ENCODE measurements at places on chromosomes 13 and 19. TPM values are rescaled to one million over a fixed set of nuclear protein-coding genes. Genes with fewer than 3 reads are reported as not detected.

The CEACAM19 gene
- 5.4 TPM for total RNA-seq

GRCh38 chr13:29801737-29802305 is 48.6 kb downstream of the UBL3 start:
- DNase-seq = no peak

- no peak for DNase-seq
These were observed at the start of gene GJB6 for GRCh38 chr13:20231839-20232555. GJB6 (minus strand) TSS chr13:20232319; CDS start chr13:20223480, 8,839 bp downstream.

- no peak for DNase-seq
These were observed 9.7 kb upstream of the ZNF546 start for GRCh38 chr19:39987167-39987566.

GRCh38 chr13:97254816-97255215 is 32.7 kb downstream of the MBNL2 start:
- DNase-seq = no peak

The OLFM4 gene
- total RNA-seq = 0.88 TPM

The PIN1 gene
- total RNA-seq = 97.7 TPM

GRCh38 chr19:5561559-5561958 is 6.2 kb downstream of the TINCR start:
- no peak for DNase-seq

DNA sequence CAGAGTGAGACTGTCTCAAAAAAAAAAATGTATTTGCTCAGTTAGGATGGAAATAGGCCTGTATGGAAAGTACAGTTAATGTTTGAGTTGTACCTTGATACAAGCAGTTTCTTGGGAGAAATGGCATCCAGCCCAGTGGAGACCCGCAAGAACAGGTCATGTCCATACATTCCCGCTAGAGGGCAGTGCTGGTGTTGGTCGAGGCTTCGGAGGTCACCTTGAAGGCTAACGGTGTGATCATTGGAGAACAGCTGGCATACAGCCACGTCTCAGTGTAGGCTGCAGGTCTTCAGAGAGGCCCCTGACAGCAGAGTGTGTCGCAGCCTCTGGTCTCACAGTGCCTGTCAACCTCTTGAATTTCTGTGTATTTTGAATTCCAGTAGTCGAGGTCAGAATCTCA is 7.5 kb downstream of the ZNF610 start:
- no peak for DNase-seq

DNA sequence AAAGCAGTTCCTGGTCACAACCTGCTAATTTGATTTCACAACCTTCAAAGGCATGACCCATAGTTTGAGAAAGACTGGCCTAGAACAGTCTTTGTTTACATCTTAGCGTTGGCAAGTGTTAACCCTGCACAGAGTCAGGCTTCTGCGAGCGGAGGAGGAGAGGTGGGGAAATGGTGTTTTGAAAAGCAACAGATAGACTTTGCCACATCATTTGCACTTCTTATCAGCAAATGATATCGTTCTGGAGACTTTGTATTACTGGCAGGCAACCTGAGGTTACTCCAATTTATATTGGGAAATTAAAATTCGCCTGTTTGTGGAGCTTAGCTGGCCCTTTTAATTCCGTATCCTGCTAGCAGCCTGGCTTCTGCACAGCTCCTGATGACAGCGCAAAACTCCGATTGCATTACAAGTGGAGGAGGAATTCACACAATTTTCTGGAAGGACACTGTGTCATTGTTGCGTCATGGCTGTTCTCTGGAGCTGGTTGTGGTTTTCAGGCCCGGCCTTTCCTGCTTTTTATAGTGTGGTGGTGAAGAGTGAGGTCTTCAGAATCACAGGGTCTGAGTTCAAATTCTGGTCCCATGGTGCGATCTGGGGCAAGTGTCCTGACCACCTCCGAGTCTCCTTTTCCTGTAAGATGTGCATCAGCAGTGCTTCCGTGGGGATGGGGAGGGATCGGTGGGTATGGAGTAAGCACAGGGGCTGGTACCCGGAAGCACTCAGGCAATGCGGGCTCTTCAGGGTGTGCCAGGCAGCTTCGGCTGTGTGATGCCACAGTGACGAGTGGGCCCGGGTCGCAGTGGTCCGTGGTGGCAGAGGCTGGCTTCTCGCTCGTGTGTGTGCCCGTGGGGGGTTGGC is 49.1 kb upstream of the EHD2 start:
- DNase-seq = peak; percentile 89

DNA sequence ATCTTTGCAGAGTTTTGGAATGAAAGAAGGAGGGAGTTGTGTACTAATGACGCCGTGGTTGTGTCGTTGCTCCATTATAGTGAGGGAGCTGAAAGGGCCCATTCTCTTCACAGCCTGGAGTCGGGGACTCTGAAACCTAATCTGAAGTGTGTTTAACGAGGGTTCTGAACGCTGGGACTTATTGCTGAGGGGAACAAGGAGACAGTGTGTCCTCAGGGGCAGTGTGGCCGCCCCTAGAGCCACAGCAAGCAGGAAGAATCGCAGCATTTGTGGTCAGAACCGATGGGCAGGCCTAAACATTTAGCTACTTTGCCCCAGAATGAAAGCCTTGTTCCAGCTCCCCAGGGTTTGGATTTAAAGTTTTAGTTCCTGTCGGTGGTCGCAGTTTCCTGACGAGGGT is 156.4 kb upstream of the RNF113B start:
- DNase-seq = peak; percentile 49

GRCh38 chr19:2479556-2480194 is 3.7 kb downstream of the GADD45B start:
- peak; percentile 87 for DNase-seq

The RFPL4AL1 gene
- not detected for total RNA-seq

- DNase-seq = no peak
These were observed 882.6 kb upstream of the SLITRK5 start for GRCh38 chr13:86788616-86789015.

GRCh38 chr13:55727683-55728082 is 1413.0 kb upstream of the PRR20A start:
- no peak for DNase-seq

DNA sequence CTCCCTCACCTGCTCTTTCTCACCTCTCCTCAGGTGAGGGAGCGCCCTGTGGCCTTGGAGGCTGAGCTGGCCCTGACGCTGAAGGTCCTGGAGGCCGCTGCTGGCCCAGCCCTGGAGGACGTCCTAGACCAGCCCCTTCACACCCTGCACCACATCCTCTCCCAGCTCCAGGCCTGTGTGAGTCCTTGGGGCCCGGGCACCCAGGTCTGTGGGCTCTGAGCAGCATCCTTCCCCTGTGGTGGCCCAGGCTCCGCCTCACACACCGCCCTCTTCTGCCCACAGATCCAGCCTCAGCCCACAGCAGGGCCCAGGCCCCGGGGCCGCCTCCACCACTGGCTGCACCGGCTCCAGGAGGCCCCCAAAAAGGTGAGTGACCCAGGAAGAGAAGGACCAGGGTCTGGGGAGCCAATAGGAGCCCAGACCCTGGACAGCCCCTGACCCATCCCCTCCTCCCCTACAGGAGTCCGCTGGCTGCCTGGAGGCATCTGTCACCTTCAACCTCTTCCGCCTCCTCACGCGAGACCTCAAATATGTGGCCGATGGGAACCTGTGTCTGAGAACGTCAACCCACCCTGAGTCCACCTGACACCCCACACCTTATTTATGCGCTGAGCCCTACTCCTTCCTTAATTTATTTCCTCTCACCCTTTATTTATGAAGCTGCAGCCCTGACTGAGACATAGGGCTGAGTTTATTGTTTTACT is 1.9 kb downstream of the IFNL1 start:
- no peak for DNase-seq

The POU4F1 gene
- total RNA-seq = 0.13 TPM

The LMTK3 gene
- total RNA-seq = 5.7 TPM

The SLC15A1 gene
- 35.5 TPM for total RNA-seq

The CYP4F3 gene
- total RNA-seq = 9.5 TPM

DNA sequence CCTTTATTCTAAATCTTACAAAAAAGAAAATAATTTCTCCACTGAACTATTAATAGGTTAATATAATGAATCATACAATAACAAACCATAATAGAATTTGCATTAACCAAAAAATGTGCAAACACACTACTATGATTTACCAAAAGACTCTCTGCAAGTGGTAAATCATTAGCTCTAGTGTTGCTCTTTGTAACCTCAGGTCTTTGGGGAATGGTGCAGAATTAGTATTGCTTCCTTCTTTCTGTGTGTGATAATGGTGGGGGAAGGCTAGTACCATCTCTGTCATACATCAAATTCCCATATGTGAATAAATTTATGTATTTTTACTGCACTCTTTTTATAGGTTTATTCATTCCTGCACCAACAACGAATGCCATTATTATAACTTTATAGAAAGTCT is 105.1 kb downstream of the COG6 start:
- DNase-seq = no peak

The ZNF256 gene
- 8.1 TPM for total RNA-seq

The ICAM5 gene
- total RNA-seq = not detected

The FDX2 gene
- 20.7 TPM for total RNA-seq

DNA sequence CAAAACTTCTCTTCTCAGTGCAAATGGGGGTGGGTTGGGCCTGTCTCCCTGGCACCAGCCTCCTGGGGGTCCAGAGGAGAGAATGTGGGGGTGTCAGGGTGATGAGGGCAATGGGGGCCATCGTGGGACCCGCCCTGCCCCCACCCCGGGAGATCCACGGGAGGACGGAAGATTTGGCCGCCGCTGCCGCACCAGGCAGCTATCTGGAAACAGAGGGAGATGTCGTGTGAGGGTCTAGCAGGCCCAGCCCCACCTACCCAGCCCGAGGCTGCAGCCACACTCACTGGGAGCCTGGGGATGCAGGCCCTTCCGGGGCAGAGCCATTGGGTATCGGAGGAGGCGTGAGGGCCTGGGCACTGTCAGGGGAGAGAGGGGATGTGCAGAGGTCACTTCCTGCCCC is 1.8 kb upstream of the TMEM86B start:
- no peak for DNase-seq

DNA sequence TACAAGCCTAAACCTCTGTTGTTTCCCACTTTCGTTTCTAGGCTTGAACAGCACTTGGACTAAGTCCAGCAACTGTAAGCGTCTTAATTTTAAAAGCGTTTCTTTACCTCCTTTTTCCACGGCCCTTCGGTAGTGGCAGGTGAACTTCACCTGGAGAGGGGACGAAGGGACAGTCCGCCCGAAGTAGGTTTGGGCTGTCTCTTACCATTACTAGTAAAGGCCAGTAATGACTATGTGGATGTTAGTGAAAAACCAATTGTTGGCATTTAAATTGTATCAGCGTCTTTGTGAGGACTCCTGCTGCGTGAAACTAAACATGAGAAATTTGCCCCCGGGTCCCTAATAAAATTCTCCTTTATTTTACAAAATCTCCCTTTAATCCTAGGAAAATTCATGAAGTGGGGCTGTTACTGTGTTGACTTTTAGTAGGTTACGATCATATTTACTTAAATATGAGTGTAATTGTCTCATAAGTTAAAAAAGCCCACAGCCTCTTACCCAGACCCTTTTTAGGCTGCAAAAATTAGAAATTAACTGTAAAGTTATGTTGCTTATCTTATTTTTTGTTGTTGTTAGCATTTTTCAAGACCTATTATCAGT is 983 bp downstream of the ITM2B start:
- no peak for DNase-seq

DNA sequence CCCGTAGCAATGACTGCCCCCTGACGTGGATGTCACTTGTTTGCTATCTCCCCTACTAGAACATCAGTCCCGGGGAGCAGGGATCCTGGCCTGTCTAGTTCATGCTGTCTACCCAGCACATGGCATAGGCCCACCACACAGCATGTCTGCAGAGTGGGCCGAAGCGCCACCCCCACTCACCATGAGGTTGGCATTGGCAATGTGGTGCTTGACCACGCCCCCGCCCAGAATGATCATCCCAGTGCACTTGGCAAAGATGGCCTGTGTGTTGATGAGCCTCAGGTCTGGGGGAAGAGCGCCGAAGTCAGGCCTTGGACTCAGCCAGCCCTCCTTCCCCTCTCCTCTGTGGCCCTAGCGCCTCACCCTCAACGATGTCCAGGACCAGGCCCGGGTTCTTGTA is 4.8 kb downstream of the DHPS start:
- no peak for DNase-seq

The ADPRHL1 gene
- total RNA-seq = 9.4 TPM

DNA sequence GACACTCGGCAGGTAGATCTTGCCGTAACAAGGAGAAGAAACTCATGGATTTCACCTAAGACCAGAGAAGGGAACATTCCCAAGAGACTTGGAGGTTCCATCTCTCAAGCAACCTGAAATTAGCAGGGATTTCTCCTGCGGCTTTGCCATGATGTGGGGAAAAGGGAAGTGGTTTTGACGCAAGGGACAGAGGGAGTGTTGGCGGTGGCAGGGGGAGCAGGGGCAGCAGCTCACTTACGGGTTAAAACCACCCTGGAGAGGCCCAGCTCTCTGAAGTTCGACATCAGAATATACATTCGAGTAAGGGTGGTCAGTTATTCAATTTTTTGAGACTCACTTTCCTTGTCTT is 76.1 kb upstream of the POMP start:
- no peak for DNase-seq

DNA sequence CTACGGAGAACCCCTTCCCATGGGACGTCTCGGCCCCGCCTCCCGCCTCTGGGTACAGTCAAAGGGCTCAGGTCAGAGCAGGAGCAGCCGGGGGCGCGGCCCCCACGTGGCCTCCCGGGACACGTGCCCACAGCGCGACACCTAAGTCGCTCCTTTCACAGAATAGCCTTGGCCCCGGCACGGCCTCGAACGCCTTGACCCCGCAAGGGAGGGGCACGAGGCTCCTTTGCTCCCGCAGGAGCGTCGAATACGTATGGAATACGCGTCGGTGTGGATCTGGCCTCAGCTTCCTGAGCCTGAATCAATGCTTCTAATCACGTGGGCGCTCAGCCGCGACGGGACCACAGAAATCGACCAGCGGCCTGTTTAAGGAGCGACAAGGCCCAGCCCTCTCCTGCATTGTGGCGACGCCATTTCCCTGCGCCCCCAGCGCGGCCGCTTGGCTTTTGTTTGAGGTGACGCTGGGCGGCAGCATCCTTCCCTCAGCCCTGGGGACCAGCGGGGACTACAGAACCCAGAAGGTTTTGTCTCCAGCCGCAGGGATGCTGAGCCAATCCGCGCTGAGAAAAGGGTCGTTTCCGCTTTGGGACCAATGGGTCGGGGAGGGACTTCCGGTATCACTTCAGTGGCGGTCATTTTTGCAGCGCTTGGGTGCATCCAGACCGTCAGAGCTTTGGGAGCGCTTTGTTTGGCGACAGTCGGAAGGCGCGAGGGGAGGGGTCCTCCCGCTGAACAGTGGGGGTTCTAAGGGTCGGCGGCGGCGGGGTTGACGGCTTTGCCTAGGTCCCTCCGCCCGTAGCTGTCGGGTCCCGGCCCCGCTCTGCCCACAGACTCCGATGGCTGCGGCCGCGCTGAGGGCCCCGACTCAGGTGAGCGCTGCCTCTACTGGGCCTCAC is at the start of gene ZIK1:
TSS of gene ZIK1 (plus strand) at position 625 of the 896 bp plus-strand sequence. CDS start at position 837, 212 bp downstream.
- DNase-seq = peak; percentile 97

DNA sequence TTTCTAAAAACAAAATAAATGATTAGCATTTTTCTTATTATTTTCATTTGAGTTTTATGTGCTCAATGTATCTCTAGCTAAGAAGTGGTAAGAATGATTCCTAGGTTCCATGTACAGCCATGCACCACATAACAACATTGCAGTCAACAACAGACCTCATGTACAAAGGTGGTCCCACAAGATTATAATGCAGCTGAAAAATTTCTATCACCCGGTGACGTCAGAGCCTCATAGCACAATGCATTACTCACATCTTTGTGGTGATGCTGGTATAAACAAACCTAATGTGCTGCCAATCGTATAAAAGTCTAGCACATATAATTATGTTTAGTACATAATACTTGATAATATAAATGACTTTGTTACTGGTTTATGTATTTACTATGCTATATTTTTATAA is 120.5 kb downstream of the SLC7A1 start:
- DNase-seq = no peak

The ZNF563 gene
- 16.9 TPM for total RNA-seq

GRCh38 chr19:44204772-44205171 is 7.6 kb upstream of the ZNF227 start:
- DNase-seq = no peak

All from lower leg skin (tissue), 4 donors.